Astrocyte (in vitro differentiated cells and primary cell): ENCODE measurements at places on chromosomes 2 and 18. TPM values are rescaled to one million over a fixed set of nuclear protein-coding genes. Genes with fewer than 3 reads are reported as not detected.

- no peak for DNase-seq
Measured at GRCh38 chr2:136319237-136319636, 201.3 kb upstream of the CXCR4 start.

Gene UGT1A3
- total RNA-seq, result not detected in 2 replicates

GRCh38 chr2:240997856-240998705 lies at the start of gene SNED1:
SNED1 (plus strand) TSS chr2:240998618; CDS start chr2:240998838, 220 bp downstream.
- peak; percentile 48 for DNase-seq

DNA sequence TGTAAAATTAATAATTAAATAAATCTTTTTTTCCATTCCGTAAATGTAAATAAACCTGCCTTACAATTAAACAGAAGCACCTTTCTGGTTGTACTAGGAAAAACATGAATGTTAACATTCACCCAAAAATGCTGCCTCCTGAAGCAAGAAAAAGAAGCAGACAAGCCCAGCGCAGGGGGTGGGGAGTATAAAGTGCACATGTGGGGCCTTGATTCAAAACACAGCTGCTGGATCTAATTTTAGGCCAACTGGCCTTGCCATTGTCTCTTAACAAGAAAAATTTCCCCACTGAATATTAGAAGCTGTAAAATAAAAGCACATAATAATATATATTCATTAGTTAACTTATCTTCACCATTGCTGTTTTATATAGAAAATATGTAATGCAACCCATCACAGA lies 28.3 kb downstream of the TCF4 start:
- no peak for DNase-seq

GRCh38 chr18:55508651-55509050 lies 79.3 kb downstream of the TCF4 start:
- DNase-seq, result no peak

Gene REG1B
- not detected in 2 replicates for total RNA-seq

DNA sequence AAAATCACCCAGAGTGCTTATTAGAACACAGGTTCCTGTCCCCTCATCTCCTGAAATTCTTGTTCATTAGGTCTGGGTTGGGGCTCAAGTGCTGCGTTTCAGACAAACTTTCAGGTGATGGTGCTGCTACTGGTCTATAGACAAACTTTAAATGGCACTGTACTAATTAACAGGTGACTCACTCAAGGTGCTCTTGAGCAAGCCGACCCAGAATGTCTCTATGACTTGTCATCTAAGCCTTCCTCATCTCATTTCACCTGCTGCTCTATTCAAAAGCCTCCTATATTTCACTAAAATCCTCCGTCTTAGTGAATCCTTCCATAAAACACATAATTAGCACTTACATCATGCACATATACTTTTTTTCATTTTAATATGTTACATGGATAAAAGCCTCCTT lies 29.9 kb upstream of the STK39 start:
- no peak for DNase-seq

- DNase-seq, result no peak
Measured at GRCh38 chr2:109689973-109690372, 75.8 kb downstream of the SOWAHC start.

DNA sequence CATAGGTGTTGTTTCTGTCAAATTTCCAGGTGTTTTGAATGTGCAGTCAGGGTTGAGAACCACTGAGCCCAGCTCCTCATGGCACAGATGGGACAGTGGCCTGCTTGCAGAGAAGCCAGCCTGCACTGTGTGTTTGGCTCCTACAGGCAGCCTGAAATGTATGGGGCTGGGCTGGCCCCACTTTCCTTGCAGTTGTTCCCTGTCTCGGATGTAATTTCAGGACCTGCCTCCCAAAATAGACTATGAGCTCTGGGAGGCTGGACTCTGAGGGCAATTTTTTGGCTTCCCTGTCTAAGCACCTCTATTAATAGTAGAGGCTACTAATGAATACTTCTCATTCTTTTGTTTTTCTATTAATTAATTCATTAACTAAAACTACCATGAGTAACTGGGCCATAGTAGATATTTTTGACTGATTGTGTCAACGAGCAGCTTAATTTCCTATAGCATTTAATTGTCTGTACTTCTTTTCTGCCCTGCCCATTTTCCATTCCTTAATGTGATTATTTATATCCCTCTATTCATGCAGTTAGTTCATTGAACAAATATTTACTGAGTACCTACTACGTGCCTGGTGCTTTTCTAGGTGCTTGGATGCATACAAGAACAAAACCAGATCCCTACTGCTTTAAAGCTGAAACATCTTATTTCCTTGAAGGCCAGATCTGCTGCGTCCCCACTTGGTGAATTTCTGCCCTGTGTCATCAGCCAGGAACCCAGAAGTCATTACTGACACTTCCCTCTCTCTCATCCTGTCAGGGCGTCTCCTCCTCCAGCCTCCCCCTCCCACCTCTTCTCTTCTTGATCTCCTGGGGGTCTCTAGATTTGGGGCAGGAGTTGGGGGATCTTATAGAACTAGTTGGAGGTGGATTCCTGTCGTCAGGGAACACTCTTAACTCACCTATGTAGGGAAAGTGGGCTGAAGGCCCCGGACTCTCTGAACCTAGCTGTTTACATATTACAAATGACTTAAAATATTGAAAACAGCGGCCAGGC lies 16.3 kb downstream of the DYSF start:
- no peak for DNase-seq

Gene GBX2
- total RNA-seq, result 1.2 and 1.8 TPM in 2 replicates

Gene EMILIN1
- 0.95 and 1.2 TPM in 2 replicates for total RNA-seq

DNA sequence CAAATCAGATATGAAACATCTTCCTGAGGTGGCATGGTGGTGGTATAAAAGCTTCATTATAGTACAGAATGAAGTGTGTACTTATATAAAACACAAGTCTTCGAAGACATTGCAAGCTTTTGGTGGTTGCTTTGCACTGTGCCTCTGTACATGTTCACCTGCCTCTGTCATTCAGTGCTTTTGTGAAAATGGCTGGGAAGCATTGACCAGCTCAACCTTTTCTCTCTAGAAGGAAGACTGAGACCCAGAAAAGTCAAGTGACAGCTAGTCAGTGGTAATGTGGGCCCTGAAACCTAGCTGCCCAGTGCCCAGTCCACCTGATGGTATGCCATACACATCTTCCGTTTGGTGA lies 12.1 kb downstream of the ITGA6 start:
- no peak for DNase-seq

GRCh38 chr2:112850588-112850987 lies 14.0 kb upstream of the IL1B start:
- no peak for DNase-seq

Gene SCN3A
- total RNA-seq, result 1.4 and 2.1 TPM in 2 replicates

Gene MAPRE3
- total RNA-seq, result 27.0 and 29.0 TPM in 2 replicates

Gene ARID5A
- 11.3 and 11.8 TPM in 2 replicates for total RNA-seq

GRCh38 chr18:79456105-79456980 lies 60.6 kb downstream of the NFATC1 start:
- no peak for DNase-seq

Gene TACR1
- not detected in 2 replicates for total RNA-seq

GRCh38 chr2:163852616-163853015 lies 116.8 kb upstream of the FIGN start:
- DNase-seq, result no peak

- no peak for DNase-seq
Measured at GRCh38 chr18:43392168-43392567, 114.9 kb upstream of the SYT4 start.

- peak; percentile 97 for DNase-seq
Measured at GRCh38 chr2:189210250-189211087, 30.9 kb upstream of the COL5A2 start.

DNA sequence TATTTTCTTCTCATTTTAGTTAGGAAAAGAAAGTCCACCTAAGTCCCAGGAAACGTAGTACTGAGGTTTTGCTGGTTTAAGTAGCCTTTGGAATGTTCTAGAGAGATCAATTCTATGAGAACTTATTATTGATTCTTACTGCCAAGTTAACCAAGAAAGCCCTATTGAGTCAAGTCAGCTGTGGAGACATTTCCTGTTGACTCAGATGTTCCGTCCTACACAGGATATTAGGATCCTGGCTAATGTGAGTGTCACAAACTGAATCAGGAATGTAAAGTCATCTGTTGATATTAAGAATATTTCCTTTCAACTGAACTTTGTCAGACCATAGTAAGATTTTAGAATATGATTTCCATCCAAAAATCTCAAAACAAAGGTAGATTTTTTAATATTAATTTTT lies 654.3 kb downstream of the LRRTM4 start:
- DNase-seq, result peak; percentile 39

Gene LYPD6
- total RNA-seq, result 1.1 and 1.4 TPM in 2 replicates

GRCh38 chr2:45156605-45157004 lies 147.4 kb upstream of the SIX2 start:
- no peak for DNase-seq
